ENCODE measurements at places on chromosomes 7 and 10.
A peak's percentile ranks its signal among the peaks of the same experiment; 100 is the strongest.

DNA sequence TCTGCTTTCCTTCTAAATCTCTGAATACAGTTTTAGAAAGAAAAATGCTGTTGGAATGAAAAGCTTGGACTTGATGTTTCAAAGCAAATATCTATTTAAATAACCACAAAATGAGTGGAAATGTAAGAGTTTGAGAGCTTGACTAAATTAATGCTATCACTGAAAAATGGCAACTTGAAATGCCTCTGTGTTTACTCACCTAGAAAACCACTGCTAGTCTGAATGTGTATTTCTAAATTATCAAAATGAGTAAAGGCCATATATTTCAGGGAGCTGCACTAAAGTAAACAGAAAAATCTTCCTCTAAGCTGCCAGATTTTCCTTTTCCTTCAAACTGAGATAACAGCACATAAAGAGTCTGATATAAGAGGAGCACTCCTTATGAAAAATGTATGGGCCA, 87.9 kb downstream of the DPY19L1 start:
- no peak for DNase-seq

GRCh38 chr7:93890041-93890463, 501 bp downstream of the TFPI2 start:
- peak; percentile 64 for DNase-seq

DNA sequence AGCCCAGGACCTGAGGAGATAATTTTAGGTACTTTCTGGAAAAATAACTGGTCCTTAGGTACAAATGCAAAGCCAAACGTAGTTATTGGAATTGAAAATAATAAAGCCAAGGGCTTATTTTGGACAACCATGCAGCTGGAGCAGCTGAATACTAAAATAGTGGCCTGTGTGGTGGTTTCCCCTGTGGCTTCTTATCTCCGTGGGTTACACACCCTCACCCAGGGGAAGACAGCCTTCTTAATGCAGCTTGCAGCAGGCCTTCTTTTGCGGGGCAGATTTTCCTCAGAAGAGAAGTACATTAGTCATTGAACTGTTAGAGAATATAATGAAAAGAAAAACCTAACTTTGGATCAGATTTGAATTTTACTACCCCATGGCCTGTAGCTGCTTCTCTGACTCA, 133.5 kb downstream of the ST7 start:
- no peak for DNase-seq

DNA sequence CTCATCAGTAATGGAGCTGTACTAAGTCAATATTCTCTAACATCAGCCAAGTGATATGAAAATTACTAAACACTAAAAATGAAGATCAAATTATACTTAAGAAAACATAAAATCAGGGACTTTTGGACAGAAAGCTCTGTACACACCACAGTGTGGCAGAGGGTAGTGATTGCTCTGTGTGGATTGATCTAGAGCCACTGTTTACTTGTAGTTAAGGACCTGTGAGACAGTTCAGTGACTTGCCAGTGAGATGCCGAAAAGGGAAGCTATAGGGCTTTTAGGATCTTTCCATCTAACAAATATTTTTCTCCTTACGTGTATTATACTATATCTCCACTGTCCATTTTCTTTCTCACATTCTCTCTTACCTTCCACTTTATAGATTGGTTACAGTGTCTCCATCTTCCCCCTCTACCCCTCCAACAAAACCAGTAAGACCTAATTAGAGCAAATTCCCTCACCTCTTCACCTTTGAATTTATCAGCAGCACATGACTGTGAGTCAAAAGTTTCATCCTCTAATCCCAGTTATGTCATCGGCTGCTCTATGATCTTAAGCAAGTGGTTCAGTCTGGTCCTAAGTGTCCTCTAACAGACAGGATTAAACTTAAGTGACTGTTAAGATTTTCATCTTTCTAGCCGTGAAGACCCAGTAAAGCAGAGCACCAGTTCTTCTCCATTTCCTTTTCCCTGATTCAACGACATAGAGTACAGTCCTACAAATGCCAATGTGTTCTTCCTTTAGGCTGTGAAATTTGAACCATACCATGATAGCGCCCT, 6.9 kb downstream of the PIK3CG start:
- DNase-seq, result no peak

- no peak for DNase-seq
Observed at GRCh38 chr7:128104108-128104742, 73.0 kb upstream of the LRRC4 start.

- DNase-seq, result no peak
Observed at GRCh38 chr10:67912331-67912946, 28.0 kb downstream of the SIRT1 start.

- DNase-seq, result peak; percentile 89
Observed at GRCh38 chr10:69451784-69452251, 553 bp downstream of the TSPAN15 start.

- no peak for DNase-seq
Observed at GRCh38 chr7:85750454-85750949, 563.6 kb upstream of the SEMA3D start.

- DNase-seq, result no peak
Observed at GRCh38 chr7:139692723-139693122, 85.1 kb downstream of the HIPK2 start.

GRCh38 chr7:80583901-80584300, 54.5 kb upstream of the CD36 start:
- DNase-seq, result no peak

DNA sequence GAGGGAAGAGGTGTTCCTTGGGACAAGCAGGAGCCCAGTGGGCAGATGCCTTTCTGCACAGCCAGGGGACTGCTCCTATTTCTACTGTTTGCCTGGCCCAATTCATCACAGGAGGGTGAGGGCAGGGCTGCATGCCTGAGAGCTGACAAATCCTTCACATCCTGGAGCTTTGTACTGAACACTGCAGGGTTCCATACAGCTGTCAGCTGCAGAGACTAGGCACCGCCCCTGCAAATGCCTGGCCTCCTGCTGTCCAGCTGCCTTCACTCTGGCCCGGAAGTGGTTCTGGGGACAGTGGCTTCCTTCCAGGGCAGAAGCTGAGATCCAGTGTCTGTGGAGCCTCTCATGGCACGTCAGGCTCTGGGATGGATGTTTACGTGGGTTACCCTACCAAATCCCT, 470.7 kb downstream of the DNAJB6 start:
- DNase-seq, result peak; percentile 33

- DNase-seq, result no peak
Observed at GRCh38 chr7:30091987-30092386, 42.8 kb upstream of the MTURN start.

GRCh38 chr7:111439977-111440376, 122.3 kb downstream of the IMMP2L start:
- no peak for DNase-seq

- peak; percentile 44 for DNase-seq
Observed at GRCh38 chr10:47414752-47415519, 30.8 kb upstream of the ZNF488 start.

DNA sequence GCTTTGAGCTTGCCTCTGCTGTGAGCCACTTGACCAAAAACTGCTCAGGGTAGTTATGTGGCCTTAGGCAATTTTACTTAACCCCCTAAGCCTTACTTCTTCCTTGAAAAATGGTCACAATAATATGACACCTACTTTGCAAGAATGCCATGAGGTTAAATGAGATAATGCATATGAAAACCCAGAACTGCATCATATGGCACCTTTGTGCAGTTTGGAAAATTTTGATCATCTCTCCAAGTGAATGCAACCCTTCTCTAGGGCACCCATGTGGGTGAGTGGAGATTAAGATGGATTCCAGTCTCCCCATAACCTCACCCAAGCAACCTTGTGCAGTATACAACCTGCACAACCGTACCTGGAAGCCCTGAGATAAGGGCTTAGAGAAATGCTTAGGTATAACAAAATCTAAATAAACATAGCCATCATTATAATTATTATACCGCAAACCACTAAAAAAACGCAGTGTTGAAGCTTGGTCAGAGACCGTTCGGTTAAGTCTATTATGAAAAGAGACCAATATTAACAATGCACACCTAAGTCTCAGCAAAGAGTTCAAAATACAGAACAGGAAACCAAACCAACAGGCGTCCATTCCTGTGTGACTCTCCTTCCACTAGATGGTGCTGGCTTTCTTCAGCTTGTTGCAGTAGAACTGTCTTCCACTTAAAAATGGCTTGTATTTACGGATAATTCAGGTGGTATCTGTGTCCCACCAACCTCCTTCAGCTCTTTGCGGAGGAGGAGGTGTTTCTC, 21.0 kb upstream of the ASB15 start:
- DNase-seq, result no peak

- DNase-seq, result no peak
Observed at GRCh38 chr7:34850681-34851080, 186.6 kb downstream of the DPY19L1 start.

DNA sequence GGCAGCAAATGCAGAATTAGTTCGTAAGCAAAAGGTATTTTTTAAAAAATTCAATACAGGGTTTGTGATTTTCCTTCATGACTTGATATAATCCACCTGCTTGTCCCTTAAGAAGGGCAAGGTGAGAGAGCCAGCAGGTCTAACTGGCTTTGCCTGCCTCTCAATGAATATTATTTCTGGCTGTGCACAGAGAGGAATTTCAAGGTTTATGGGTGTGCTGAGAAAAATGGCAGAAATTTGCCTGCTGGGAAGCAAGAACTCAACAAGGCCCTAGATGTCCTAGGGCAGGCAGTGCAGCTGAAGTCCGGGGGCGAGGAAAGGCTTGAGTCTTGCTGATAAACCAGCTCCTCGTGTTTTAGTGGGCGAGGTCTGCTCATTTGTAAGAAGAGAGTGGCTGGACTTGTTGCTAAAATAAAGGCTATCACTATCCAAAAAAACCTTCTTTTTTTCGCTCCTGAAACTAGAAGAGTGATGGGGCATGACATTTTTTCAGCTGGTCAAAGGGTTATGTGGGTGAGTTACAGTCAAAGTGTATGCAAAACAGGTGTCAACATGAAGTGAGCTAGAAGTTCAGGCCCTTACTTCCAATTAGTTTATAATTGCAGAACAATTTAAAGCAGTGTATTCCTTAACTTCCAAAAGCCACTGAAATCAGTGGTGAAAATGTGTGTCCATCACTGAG, 385.8 kb upstream of the KLF6 start:
- DNase-seq, result no peak

DNA sequence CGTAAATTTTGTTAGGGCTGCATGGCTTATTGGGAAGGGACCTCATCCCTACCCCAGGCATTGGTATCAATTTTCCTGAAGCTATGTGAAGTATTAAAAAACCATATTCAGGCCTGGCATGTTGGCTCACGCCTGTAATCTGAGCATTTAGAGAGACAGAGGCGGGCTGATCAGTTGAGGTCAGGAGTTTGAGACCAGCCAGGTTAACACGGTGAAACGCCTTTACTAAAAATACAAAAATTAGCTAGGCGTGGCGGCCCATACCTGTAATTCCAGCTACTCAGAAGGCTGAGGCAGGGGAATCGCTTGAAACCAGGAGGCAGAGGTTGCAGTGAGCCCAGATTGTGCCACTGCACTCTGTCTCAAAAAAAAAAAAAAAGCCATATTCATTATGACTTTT, 7.1 kb downstream of the TASOR2 start:
- no peak for DNase-seq

GRCh38 chr7:90092506-90092905, 61.8 kb upstream of the STEAP1 start:
- DNase-seq, result no peak

DNA sequence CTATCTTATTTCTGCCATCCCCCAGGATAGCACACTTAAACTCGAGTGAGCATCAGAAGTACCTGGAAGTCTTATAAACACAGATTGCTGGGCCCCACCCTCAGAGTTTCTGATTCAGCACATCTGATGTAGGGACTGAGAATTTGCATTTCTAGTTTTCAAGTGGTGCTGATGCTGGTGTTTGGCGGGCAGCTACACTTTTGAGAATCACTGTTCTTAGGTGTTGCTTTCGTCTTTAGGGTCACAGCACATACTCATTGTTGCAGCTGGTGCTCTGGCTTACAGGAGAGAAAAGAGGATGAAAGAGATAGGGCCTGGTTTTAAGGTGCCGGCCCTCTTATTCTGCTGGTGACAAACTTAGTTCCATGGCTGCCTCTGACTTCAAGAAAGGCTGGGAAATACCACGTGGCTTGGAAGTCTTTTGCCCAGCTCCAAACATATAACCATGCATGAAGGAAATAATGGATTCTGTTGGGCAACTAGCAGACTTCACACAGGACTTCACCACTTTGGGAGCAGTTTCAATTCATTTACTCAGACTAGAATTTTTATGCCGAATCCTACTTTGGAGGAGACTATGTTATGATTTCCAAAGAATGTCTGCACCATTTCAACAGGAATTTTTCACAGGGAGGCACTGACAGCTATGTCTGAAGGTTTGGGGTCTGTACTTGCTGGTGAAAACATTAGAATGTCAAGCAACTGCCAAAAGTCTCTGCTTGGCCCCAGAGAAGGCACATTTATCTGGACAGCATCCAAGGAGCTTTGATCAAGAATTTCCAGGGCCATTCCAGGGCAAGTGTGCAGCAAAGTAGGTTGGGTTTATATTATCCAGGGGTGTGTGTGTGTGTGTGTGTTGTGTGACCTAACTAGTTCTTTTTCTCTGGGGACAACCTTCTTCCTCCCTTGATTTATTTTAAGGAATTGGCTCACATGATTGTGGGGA, 6.9 kb upstream of the MINDY4 start:
- DNase-seq, result no peak

GRCh38 chr7:93171606-93172226, 23.5 kb upstream of the SAMD9L start:
- DNase-seq, result no peak

GRCh38 chr10:76881477-76882220, 756.0 kb downstream of the KCNMA1 start:
- no peak for DNase-seq

- no peak for DNase-seq
Observed at GRCh38 chr7:69932034-69932628, 333.9 kb downstream of the AUTS2 start.

GRCh38 chr10:89357975-89358374, 19.9 kb upstream of the IFIT1B start:
- no peak for DNase-seq

DNA sequence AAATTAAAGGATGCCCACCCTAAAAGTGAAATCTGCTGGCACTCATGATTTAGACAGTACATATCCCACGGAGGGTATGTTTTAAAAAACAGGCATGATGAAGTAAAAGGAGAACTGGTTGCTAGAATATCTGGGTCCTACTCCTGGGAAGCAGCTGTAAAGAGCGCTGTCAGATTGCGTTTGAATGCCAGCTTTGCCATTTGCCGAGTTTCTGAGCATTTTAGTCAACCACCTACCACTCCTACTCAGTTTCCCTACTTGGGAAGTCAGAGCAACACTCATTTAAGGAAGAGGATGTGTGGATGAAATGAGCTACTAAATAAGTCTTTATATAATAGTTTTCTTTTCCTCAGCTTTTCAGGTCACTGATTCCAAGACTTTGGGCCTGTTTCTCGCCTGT, 1.1 kb upstream of the UMAD1 start:
- no peak for DNase-seq

- no peak for DNase-seq
Observed at GRCh38 chr7:99808766-99809165, 19.0 kb upstream of the CYP3A43 start.

- no peak for DNase-seq
Observed at GRCh38 chr7:50196719-50197118, 103.7 kb upstream of the ZPBP start.

DNA sequence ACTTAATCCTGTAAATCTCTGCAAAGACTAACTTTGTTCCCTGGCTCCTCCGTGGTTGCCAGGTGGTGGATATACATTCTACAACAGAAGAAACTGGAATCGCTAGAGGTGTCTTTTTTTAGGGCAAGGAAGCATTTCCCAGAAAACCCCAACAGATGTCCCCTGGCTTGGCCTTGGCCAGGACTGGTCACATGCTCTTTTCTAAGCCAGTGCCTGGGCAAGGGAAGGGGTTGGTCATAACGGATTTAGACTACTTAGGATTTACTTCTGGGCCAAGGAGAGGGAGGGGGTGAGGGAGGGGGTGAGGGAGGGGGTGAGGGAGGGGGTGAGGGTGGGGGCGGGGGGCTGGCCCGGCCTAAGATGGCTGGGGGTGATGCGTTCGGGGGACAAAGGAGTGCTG, 105.7 kb downstream of the SNX10 start:
- DNase-seq, result no peak
